ENCODE measurements at places on chromosomes 5 and 9. TPM values are rescaled to one million over a fixed set of nuclear protein-coding genes. Genes with fewer than 3 reads are reported as not detected.

DOCK8 gene
- total RNA-seq, result not detected

DNA sequence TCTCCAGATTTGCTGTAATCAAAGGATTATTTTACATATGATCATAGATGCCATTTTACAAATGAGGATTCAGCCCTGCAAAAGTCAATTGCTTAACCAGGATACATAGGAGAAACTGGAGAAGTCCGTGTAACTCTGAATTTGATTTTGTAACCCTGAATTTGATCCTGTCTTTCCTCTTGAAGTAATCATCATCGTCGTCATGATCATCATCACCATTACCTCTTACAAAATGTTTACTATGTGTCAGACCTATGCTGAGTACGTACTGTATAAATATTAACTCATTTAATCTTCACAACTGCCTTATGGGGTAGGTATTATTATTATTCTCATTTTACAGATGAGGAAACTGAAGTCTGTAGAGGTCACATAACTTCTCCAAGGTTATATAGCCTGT is 271.5 kb downstream of the DOCK8 start:
- DNase-seq, result no peak

DNA sequence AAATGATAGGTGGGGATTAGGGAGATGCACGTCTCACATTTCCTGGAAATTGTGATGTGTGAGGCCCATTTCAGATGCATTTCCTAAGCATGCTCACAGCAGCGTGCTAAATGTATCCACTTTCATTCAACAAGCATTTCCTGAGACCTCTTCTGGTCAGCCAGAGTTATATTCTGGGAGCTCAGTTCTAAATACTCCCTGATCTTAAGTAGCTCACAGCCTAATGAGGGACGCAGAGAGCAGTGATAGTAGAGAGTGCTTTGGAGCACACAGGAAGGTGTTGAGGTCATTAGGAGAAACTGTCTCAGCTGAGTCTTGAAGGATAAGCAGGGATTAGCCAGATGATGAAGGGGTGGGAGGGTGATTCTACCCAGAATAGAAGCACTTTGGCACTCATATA is 46.2 kb upstream of the FSD1L start:
- DNase-seq, result no peak

- DNase-seq, result no peak
These were observed 1.9 kb downstream of the CD14 start for GRCh38 chr5:140631036-140631417.
